Astrocyte of the spinal cord (primary cell): ENCODE measurements at places on chromosomes 7 and 10.

GRCh38 chr10:78177491-78178185, 144.0 kb downstream of the RPS24 start:
- DNase-seq, result no peak

- peak; percentile 59 for DNase-seq
Observed at GRCh38 chr10:61793760-61794703, 107.5 kb upstream of the ARID5B start.

DNA sequence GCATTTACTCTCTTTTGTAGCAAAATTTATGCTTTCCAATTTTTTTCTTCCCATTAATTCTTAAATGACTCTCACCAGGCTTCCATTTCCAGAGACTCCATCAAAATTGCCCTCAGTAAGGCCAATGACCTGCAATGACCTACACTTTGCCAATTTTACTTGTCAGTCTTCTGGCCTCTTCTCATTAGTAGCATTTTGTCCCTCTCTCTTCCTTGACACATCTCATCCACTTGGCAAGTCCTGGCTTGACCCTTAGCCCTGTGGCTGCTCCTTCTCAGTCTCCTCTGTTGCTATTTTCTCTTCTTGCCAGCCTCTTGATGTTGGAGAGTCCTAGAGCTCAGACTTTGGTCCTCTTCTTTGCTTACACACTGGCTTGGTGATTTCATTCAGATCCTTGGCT, 166.1 kb upstream of the MTPN start:
- DNase-seq, result no peak

DNA sequence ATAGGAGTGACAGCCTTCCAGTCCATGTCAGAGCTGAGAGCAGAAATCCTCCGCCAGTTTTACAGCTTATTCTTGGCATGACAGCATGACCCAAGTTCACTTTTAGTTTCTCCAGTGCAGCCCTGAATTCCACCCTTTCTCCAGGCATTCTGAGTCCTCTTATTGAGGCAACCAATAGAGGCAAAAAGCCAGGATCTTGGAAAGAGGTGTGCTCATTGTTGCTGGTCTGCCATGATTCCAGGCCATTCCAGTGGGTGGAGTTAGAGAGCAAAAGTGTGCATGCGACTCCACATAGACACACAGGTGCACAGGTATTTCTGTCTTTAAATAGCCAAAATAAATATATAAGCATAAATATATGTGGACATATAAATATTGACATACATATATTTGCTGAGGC, 224.7 kb upstream of the ADARB2 start:
- DNase-seq, result no peak

DNA sequence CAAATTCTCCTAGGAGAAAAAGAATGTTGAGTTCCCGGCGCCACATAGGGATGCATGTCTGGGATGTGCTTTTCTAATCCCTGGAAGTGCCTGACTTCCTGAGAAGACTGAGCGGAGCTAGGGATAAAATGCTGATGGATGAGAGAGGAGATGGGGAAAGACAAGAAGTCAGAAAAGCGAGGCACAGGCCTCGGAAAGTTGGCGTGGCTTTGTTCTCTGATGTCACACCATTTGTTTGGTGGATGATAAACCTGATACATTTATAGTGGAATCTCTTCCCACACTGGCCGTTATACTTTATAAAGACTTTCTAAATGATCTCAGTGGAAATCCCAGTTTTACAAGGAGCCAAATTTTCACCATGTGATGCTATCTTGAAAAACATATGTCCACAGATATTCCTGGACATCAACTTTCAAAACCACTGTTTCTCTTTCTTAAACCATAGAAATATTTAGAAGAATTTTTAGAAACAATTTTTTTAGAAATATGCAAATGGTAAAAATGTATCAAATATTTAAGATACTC, 188.8 kb upstream of the SVIL start:
- DNase-seq, result no peak

- DNase-seq, result no peak
Observed at GRCh38 chr10:12668634-12669033, 319.3 kb downstream of the CAMK1D start.

GRCh38 chr7:135957627-135958026, 19.5 kb downstream of the MTPN start:
- no peak for DNase-seq

GRCh38 chr7:142811154-142811737, 40.5 kb downstream of the PRSS2 start:
- peak; percentile 65 for DNase-seq

GRCh38 chr7:57416601-57417358, 33.2 kb upstream of the ZNF716 start:
- no peak for DNase-seq

GRCh38 chr7:40403703-40404476, 269.1 kb downstream of the SUGCT start:
- no peak for DNase-seq

- peak; percentile 83 for DNase-seq
Observed at GRCh38 chr7:28732071-28732869, 225.9 kb downstream of the TRIL start.

DNA sequence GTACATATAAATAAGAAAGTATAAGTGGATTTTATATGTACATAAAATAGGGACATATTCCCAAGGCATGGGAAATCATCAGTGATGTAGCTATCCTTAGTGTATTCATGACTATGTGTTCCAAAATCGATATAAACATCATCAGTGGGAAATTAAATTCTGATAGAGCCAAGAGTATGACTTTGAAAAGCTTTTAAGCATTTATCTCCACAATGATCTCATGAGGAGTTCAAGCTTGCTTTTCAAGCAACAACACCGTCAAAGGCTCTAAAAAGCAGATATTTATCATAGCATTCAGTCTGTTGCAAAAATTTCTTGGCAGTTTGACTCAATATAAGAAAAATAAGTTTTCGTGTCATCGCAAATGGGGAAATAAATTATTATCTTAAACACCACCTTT, 14.5 kb upstream of the NEBL start:
- DNase-seq, result no peak

GRCh38 chr10:118045837-118046394, 825 bp downstream of the RAB11FIP2 start:
- DNase-seq, result peak; percentile 38

GRCh38 chr10:125120053-125120710, 40.2 kb downstream of the CTBP2 start:
- DNase-seq, result peak; percentile 53

DNA sequence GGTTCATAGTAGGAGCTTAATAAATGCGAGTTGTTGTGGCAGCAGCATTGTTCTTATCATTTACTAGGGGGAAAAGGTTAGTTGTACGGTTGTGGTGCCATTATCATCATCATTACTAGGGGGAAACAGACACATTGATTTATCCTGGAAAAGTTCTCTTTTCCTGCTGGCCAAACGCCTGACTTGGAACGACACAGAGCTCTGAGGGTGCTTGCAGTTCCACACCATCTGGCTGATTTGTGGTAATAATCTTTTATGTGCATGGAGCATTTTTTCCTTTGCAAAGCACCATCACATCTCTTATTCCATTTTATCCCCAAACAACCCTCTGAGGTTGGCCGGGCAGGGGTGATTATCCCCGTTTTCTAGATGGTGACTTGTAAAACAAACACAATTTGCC, 219.4 kb downstream of the BUB3 start:
- no peak for DNase-seq

DNA sequence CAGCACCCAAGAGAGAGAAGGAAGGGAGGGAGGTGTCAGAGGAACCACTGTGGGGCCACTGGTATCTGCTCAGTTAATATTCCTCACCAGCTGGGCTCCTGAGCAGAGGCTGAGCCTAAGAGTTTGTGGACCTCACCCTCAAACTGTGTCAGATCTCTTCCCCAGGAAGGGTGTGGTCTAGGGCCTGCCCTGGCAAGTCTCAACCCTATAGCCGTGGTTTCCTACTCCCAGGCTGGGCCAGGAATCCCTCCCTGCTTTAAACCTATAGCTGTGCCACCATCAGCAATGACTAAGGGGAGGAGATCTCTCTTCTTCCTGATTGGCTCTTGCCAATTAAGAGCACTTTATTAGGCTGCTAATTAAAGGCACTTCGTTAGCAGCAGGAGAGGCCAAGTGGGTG, 29.9 kb downstream of the POLL start:
- DNase-seq, result no peak

- DNase-seq, result peak; percentile 76
Observed at GRCh38 chr10:35212856-35213255, 86.2 kb downstream of the CREM start.

- no peak for DNase-seq
Observed at GRCh38 chr10:114244126-114244525, 5.1 kb downstream of the VWA2 start.

GRCh38 chr7:46960970-46961369, 620.9 kb downstream of the TNS3 start:
- DNase-seq, result no peak

GRCh38 chr7:123209786-123210185, 10.0 kb upstream of the SLC13A1 start:
- no peak for DNase-seq

- no peak for DNase-seq
Observed at GRCh38 chr10:7523656-7524055, 112.8 kb upstream of the SFMBT2 start.

DNA sequence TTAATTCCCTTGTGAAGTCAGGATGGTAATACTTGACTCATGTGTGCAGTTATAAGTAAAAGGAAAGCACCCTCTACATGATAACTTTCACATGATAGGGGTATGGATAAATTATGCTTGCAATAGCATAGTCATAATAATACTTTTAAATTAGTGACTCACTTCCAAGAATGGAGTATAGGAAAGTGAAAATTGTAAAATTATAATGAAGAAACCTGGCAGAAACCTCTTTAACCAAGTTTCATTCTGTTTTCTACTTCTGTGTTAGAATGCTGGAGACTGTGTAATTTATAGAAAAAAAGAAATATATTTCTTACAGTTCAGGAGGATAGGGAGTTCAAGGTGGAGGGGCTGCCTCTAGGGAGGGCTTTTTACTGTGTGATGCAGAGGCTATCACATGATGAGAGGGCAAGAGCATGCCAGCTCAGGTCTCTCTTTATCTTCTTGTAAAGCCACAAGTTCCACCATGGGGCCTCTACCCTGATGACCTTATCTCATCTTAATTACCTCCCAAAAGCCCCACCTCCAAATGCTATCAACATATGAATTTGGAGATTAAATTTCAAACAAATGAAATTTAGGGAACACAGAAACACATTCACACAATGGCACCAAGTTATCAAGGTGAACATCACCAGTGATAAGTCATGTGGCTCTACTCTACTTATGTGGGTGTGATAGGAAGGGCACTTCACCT, 43.2 kb downstream of the HDAC9 start:
- no peak for DNase-seq
